Dorsolateral prefrontal cortex (tissue), 122 donors: ENCODE measurements at places on chromosomes 3 and 15.

DNA sequence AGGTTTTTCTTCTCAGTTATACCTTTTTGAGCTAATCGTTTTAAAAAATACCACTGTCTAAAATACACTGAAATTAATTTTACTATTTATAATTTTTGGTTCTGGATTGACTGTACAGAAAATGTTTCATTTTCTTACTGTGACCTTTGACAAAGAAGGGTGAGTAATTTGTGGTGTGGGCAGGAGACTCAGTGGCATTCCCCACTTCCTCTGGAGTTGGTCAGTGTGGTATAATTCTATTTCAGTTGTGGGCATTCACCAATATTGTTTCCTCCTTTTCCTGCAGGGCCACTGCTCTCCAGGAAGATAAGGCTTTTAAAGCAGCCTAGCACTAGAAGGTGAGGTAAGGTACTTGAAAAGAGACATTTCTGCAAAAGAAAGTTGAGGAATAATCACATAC is 6.5 kb downstream of the DAG1 start:
- no peak for DNase-seq

DNA sequence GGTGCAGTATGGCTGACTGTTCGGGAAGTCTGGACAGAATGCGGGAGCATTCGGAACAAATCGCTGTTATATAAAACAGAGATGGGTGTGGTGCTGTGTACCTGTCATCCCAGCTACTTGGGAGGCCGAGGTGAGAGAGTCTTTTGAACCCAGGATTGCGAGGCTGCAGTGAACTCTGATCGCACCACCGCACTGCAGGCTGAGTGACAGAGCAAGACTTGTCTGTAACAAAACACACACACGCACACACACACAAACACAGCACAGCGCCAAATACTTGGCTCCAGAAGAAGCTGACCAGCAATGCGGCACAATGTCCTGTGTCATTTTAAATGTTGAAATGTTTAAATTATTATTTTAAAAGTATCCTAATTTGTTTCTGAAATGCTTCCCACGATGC is 12.6 kb downstream of the RFTN1 start:
- no peak for DNase-seq

GRCh38 chr3:31051226-31051625 is 156.8 kb upstream of the GADL1 start:
- DNase-seq, result no peak

- DNase-seq, result no peak
Observed at GRCh38 chr15:66866656-66867055, 164.6 kb downstream of the SMAD6 start.

GRCh38 chr3:31880482-31881078 is 100.5 kb downstream of the OSBPL10 start:
- DNase-seq, result no peak

- DNase-seq, result no peak
Observed at GRCh38 chr15:63499611-63500010, 4.8 kb upstream of the USP3 start.

DNA sequence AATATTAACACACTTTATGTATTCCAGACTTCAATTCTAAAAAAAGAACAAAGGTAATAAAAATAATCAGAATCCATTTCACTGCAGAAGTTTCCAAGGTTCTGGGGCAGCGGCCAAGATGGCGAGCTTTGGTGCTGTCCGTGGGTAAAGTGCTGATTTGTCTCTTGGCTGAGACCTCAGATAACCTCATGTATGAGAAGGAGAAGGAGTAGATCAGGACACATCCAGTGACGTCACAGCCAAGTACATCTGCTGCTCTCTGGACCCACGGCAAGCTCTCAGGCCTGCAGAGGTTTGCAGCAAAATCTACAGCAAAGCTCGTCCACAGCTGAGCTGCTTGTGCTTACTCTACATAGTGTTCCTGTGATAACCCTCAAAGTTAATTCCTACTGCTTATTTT is 165.7 kb downstream of the MAGI1 start:
- no peak for DNase-seq

GRCh38 chr3:13491206-13491974 is 11.3 kb downstream of the HDAC11 start:
- no peak for DNase-seq

DNA sequence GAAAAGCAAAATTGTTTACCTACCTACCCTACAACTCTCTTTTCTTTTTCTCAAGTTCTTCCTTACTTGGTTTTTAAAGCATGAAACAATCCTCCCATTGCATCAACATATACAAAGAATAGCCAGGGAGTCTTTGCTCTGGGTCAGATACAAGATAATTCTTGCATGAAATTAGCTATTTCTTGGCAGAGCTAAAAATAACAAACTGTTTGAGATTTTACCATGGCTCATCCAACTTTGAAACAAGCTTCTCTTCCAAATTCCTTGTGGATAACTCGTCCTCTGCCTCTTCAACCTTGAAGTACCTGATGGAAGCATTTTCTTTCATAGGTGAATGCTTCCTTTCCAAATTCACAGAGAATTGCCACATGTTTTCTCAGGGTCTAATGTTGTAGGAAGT is 9.2 kb upstream of the CBLB start:
- DNase-seq, result no peak

DNA sequence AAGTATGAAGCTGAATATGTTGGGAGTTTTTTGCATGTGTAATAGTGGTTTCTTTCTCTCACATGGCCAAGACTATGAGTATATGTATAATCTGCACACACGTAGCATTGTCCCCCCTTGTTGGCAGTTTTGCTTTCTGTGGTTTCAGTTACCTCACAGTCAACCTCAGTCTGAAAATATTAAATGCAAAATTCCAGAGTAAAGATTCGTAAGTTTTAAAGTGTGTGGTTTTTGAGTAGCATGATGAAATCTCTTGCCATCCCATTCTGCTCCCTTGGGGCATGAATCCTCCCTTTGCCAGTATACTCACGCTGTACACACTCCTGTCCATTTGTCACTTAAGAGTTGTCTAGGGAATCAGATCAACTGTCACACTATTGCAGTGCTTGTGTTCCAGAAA is 742.0 kb upstream of the CCDC54 start:
- no peak for DNase-seq

- no peak for DNase-seq
Observed at GRCh38 chr3:130915567-130916292, 21.8 kb downstream of the ATP2C1 start.

DNA sequence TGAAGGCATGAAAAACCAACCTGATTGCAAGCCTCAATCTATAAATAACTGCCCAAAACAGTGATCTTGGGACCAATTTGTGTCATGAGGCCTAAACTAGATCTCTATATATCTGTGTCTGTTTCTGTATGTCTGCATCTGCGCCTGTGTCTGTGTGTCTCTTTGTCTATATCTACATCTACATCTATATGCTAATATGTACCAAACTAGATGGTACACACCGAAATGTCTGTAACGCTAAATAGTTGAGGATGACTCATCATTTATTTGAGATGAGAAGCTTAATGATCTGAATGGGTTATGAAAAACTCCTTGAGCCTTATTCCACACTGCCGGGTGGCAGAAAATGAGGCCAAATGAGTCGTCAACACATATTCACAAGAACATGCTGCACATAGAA is 982.3 kb downstream of the ROBO2 start:
- DNase-seq, result no peak

GRCh38 chr3:148075771-148076716 is 621.7 kb upstream of the AGTR1 start:
- no peak for DNase-seq

- DNase-seq, result no peak
Observed at GRCh38 chr3:114831861-114832260, 315.2 kb downstream of the ZBTB20 start.

GRCh38 chr3:125437631-125438435 is 62.7 kb upstream of the ZNF148 start:
- DNase-seq, result peak; percentile 66

DNA sequence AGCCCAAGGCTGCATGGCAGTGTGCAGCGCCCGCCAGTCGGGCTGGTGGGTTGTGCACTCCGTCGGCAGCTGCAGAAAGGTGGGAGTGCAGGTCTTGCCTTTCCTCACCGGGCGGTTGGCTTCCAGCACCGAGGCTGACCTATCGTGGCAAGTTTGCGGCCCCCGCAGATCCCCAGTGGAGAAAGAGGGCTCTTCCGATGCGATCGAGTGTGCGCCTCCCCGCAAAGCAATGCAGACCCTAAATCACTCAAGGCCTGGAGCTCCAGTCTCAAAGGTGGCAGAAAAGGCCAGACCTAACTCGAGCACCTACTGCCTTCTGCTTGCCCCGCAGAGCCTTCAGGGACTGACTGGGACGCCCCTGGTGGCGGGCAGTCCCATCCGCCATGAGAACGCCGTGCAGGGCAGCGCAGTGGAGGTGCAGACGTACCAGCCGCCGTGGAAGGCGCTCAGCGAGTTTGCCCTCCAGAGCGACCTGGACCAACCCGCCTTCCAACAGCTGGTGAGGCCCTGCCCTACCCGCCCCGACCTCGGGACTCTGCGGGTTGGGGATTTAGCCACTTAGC is 4.3 kb downstream of the ISL2 start:
- no peak for DNase-seq

- no peak for DNase-seq
Observed at GRCh38 chr3:59559721-59560435, 510.1 kb upstream of the CFAP20DC start.

DNA sequence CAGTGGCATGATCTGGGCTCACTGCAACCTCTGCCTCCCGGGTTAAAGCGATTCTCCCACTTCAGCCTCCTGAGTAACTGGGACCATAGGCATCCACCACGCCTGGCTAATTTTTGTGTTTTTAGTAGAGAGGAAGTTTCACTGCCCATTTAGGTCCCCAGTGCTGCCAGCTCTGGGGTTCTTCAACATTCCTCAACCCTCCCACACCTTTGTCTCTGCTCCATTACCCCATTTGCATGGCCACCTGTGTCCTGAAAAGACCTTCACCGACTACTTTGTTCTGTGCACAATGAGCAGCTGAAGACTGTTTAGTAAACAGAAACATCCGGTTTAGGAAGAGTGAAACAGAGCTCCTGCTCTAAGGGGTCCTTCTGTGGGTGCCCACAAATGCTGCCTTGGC is 92.0 kb downstream of the FAM43A start:
- DNase-seq, result no peak

GRCh38 chr3:44080474-44081072 is 161.1 kb upstream of the TOPAZ1 start:
- DNase-seq, result no peak

DNA sequence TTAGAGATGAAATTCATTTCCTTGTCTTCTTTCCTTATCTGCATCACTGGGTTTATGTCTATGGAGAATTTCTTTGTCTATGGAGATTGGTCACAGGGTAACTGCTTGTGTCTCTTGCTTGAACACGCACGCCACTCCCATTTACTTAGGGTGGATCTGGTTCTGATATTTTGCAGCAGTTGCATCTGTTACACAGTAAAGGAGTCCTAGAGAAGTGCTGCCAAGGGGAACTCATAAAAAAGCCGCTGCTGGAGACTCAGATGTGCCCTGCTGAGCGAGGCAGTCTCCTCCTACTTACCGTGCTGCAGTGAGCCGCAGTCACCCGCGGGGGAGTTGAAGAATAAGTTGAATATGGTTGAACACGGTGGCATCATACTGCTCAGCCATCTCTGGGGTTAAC is 105.2 kb upstream of the KLHL25 start:
- DNase-seq, result no peak

- DNase-seq, result no peak
Observed at GRCh38 chr15:100571592-100572167, 30.3 kb downstream of the LINS1 start.

- no peak for DNase-seq
Observed at GRCh38 chr15:33449810-33450209, 139.0 kb downstream of the RYR3 start.

DNA sequence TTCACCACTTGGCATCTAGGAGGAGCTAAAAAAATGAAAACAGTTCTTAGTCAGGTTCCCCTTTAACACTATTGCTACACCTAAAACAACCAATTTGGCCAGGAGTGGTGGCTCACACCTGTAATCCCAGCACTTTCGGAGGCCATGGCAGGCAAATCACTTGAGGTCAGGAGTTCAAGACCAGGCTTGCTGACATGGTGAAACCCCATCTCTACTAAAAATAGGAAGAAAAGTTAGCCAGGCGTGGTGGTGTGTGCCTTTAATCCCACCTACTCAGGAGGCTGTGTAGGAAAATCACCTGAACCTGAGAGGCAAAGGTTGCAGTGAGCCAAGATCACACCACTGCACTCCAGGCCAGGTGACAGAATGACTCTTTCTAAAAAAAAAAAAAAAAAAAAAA is 124.1 kb downstream of the DGKG start:
- DNase-seq, result no peak

- no peak for DNase-seq
Observed at GRCh38 chr15:73749533-73749932, 3.6 kb downstream of the INSYN1 start.

GRCh38 chr3:187136936-187137335 is 2.4 kb downstream of the RPL39L start:
- DNase-seq, result no peak

DNA sequence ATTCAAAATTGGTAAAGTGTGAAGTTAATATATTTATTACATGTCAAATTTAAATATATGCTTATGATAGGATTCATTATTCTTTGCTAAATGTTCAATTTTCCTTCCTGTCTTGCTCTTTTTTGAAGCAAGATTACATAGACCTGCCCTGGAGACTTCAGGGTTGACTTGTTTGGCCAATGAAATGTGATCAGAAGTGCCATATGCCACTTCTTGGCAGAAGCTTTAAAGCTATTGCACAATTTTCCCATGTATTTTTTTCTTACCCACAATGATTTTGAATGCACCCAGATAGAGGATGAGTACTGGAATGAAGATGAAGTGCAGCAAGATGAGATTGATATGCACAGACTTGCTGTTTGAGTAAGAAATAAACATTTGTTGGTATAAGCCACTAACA is 406.3 kb upstream of the BCHE start:
- no peak for DNase-seq

GRCh38 chr15:39884351-39884750 is 35.7 kb downstream of the GPR176 start:
- DNase-seq, result no peak

DNA sequence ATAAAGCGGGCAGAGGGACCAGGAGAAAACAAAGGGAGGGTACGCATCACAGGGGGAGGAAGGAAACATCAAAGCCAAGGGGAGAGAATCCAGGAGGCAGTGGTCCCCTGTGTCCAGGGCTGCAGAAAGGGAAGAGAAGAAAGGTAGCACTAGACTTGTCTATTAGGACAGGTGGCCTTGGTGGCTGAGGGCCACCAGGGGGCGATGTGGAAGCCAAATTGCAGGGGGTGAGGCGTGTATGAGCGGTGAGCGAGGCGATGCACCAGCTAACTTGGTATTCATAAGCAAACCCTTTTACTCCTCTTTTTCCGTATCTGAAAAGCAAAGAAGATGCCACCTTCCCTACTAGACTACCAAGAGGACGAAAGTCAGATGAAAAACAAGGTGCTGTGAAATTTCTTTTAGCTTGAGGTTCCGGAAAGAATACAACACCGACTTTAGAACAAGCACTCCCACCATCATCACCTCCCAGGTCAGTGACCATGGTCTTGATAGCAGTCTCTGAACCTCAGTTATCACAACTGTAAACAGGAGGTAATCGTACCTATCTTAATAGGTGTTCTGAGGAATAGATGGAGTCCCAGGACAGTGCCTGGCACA is 654.4 kb upstream of the ADAMTS9 start:
- peak; percentile 34 for DNase-seq

- no peak for DNase-seq
Observed at GRCh38 chr3:19473971-19474580, 325.8 kb downstream of the KCNH8 start.

GRCh38 chr15:90981681-90982080 is 12.7 kb downstream of the PRC1 start:
- DNase-seq, result no peak

- DNase-seq, result no peak
Observed at GRCh38 chr3:139676632-139677387, 962 bp downstream of the NMNAT3 start.
